ENCODE measurements at places on chromosomes 13 and 19. TPM values are rescaled to one million over a fixed set of nuclear protein-coding genes. Genes with fewer than 3 reads are reported as not detected.

The CIRBP gene
- total RNA-seq = 292 TPM

The VSTM1 gene
- total RNA-seq = not detected

The TSSK6 gene
- 3.6 TPM for total RNA-seq

The TLE6 gene
- 0.36 TPM for total RNA-seq

The PALM gene
- 50.0 TPM for total RNA-seq

The OSCAR gene
- 6.5 TPM for total RNA-seq

The CYP4F3 gene
- total RNA-seq = 11.5 TPM
